ENCODE measurements at places on chromosomes 1 and 21.
A peak's percentile ranks its signal among the peaks of the same experiment; 100 is the strongest.

GRCh38 chr1:49364676-49365075 lies 588.0 kb upstream of the BEND5 start:
- DNase-seq: peak; percentile 46

DNA sequence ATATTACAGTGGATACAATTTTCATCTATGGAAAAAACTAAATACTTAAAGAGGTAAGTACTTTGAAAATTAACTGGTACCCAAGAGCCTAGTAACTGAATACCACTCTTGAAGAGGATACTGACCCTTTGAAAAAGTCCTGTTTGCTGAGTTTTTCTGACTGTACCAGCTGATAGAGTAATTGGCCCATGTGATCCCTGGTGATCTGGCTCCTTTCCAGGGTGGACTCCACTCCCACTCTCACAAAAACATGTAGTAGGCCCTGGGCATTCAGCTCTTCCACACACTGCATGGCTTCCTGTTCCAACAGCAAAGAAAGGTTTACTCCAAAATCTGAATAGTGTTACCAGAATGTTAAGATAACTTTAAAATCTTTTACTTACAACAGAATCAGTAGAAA lies 53.6 kb upstream of the HP1BP3 start:
- no peak for DNase-seq

- DNase-seq: no peak
Measured at GRCh38 chr1:119674835-119675289, 26.8 kb upstream of the ZNF697 start.

- DNase-seq: peak; percentile 87
Measured at GRCh38 chr1:199684686-199685273, 342.7 kb upstream of the NR5A2 start.

DNA sequence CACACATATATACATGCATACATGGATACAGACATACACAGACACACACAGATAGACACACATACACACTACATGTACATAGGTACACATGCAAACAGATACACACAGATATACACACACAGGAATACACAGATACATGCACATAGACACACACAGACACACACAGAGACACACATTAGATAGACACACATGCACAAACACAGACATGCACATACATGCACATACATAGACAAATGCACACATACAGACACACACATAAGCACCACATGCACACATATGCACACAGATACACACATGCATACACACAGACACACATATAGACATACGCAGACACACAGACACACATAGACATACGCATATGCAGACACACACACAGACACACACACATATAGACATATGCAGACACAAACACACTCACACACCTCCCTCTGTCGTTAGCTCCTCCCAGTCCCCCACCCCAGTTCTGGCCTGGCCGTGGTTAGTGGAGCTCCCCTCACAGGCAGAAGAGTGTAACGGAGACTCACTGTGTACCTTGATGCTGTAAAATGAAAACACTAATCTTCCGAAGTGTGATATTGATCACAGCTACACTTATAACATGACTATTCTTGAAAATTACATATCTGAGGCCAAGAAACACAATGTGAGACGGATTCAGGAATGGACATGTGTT lies 7.6 kb downstream of the UBASH3A start:
- DNase-seq: no peak

- peak; percentile 90 for DNase-seq
Measured at GRCh38 chr1:204989266-204990058, 53.5 kb upstream of the CNTN2 start.

DNA sequence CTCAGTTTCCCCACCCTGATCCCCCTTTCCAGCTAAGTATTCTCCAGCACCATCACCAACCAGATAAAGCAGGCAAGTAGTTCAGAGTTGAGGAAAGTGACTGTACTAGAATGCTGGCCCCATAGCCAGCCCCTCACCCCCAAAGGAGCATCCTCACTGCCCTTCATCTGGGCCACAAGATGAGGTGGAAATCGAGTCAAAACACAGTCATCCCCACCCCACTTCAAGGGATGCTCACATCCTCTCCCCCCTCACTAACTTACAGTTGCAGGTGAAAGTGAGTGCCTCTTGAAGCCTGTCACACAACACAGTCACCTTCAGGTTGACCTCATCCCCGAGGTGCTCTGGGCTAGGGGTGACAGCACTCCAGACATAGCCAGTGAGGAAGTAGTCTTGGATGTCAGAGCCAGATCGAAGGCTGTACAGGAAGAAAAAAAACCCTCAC lies 30.4 kb downstream of the PIK3C2B start:
- no peak for DNase-seq

- DNase-seq: no peak
Measured at GRCh38 chr21:27250366-27250765, 283.5 kb upstream of the ADAMTS5 start.
